NCI-H1694 (cell line): ENCODE measurements at places on chromosomes 7 and 10.

DNA sequence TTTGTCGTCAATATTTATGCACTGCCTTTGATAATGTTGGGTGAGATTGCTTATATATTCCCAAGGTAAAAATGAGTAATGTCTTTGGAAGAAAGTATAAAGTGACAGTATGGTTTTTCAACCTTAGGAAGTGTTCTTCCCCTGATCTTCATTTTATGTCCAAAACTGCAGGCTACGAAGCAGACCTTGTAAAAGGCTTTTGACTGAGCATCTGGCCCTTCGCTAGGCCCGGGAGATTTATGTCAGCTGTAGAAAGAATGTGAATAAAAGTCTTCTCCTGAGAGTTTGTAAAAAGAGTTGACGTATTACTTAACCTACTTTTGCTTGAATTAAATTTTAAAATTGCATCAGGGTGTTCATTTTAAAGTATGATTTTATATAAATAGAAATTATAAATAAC, 116.8 kb downstream of the CPED1 start:
- DNase-seq, result no peak

DNA sequence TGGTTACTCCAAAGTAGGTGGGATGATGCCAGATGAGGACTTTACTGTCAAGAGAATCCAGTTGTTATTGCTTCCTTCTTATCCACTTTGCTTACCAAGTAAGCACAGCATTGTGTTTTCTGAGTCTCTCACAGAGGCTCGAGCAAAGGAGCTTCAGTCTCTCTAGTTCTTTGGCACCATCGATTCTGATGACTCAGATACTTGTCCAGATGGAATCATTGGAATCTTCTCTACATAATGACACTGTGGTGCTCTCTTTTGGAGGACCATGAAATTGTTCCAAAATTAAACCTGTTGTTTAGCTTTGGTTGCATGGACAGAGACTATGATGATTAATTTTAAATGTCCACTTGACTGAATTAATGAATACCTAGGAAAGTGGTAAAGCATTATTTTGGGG, 132.6 kb downstream of the NXPH1 start:
- no peak for DNase-seq

- DNase-seq, result no peak
Measured at GRCh38 chr10:62992145-62992721, 140.9 kb upstream of the NRBF2 start.

- DNase-seq, result peak; percentile 42
Measured at GRCh38 chr10:117804470-117805011, 242.2 kb downstream of the RAB11FIP2 start.

DNA sequence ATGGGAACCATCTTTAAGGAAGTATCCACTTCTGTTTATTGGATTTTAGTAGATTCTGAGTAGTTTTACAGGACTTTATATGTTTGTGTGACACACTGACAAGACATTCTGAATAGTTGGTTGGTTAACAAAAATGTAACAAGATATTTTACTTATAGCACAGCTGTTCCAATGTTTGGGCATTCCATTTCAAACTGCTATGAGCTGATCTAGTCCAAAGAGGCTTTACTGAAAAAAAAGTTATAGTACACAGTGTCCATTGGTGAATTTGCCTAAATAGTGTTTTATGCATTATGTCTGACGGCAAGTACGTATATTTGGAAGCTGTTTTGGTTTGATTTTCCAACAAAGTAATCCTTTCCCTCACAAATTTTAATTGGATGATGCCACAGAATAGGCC, 99.1 kb downstream of the SAMD9 start:
- DNase-seq, result no peak

DNA sequence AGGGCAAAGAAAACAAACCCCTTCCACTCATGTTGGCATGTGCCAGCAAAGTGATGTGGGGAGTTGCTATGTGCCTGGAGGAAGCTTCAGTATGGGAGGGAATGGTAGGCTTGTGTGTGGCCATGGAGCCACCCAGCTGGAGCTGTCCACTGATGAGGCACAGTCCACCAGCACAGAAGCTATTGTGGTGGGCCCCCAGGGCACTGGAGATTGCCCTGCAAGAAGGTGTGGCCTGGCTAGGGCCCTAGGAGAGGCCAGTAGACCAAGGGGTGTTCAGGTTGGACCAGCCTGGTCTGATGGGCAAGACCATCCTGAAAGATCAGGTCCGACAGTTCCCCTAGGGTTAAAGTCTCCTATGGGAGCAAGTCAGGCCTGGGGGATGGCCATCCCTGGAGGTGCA, 22.1 kb upstream of the KEL start:
- DNase-seq, result no peak

DNA sequence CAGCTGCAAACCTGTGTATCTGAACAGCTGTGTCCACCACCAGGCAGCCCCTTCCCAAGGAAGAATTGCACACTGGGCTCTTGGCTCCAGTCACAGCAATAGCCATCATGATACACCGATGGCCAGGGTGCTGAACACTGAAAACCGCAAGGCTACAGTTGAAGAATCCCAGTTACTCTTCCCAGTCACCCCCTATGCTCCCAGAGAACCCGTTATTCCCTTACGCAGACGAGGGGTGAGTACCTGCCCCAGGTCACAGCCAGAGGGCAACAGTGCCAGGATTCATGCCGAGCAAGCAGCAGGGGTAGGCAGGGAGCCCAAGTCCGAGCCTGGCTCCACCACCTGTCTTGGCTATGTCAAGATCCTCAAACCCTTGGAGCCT, 57.8 kb downstream of the RASGEF1A start:
- no peak for DNase-seq

DNA sequence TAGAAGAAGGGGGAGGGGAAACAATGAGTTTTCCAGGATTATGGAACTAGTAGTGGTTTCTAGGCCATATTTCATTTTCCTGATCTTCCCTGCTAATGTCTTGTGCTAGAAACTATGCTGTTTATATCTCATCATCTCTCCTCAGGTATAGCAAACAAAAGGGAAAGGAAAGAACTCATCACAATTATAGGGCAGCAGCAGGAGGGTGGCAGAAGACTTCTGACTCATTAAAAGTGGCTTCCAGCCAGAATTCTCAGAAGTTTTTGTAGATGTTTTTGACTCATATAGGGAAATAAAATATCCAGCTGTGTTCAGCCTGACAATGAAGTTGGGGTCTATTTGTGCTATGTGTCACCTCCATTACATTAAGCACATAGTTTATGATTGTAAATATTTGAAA, 6.5 kb downstream of the AHR start:
- no peak for DNase-seq

DNA sequence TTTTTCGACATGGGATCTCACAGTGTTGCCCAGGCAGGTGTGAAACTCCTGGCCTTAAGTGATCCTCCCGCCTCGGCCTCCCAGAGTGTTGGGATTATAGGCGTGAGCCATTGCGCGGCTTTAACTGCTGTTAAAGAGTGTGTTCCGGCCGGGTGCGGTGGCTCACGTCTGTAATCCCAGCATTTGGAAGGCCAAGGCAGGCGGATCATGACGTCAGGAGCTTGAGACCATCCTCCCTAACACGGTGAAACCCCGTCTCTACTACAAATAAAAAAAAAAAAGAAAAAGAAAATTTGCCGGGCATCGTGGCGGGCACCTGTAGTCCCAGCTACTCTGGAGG, 1.1 kb downstream of the RABGEF1 start:
- no peak for DNase-seq

DNA sequence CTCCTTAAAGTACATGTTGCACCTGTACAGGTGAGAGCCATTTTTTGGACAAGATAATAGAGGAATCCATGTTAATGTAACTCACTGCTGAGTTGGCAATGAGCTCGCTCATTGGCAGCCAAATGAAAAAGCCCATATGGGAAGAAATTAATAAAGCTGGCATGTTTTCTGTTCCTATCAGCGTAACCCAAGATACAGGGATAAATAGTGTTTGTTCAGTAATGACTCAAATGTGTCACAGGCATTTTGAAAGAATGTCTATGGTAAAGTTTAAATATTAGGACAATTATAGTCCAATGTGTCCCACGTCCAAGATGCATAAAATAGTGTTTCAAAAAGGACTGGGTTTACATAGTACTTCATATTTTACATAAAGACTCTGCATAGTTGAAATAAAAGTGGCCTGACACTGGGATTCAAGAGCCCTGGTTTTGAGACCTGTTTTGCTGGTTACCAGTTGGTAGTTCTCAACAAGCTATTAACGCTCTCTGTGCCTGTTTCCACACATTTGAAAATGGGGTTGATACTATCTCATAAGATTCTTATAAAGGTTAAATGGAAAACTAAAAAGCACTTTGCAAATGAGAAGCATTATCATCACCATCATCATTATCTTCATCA, 49.1 kb downstream of the MTURN start:
- DNase-seq, result peak; percentile 79

- no peak for DNase-seq
Measured at GRCh38 chr10:110286841-110287240, 17.9 kb downstream of the SMNDC1 start.

DNA sequence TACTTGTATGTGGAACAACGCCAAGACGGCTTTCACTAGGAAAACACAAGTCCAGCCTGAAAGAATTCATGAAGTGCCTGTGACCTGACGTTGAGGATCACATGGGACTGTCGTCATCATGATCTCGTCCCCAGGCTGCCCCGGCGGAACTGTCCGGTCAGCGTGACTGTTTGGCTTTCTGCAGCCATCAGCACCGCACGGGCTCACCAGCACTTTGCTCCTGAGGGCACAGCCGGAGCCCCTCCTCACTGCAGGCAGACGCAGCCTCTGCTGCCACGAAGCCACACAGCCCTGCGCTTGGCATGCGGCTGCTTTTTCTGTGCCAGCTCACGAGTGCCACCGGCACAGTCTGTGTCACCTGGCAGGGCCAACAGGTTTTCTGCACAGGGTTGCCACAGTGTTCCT, 9.4 kb upstream of the GET4 start:
- DNase-seq, result peak; percentile 57

DNA sequence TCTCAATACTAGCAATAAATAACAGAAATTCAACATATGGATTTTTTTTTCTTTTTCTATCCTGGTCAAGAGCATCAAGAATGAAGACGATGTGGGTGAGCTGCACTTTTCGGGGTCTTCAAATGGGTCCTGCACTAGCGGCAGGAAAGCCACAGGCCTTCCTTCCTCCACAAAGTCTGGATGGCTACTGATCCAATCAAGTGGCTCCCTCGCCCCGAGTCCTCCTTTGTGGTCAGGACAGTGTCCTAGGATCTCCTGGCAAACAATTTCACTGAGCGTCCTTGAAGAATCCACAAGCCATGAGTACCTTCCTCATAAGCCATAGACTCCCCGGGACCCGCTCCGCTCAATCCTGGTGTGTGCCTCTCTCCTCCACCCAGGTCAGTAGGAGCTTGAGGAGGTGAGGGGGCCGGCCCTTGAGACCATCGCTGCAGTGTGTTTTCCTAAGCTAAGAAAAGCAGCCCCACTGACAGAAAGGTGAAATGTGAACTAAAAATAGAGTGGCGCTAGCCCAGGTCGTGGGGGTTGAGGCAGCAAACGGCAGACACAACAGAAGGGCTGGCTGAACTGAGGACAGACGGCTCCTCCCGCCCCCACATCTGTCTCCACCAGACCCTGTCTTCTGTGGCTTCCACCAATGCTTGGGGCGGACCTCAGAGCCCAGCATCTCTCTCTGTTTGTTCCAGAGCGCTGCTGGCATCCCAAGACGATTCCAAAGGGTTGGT, 202.3 kb downstream of the HERPUD2 start:
- no peak for DNase-seq

DNA sequence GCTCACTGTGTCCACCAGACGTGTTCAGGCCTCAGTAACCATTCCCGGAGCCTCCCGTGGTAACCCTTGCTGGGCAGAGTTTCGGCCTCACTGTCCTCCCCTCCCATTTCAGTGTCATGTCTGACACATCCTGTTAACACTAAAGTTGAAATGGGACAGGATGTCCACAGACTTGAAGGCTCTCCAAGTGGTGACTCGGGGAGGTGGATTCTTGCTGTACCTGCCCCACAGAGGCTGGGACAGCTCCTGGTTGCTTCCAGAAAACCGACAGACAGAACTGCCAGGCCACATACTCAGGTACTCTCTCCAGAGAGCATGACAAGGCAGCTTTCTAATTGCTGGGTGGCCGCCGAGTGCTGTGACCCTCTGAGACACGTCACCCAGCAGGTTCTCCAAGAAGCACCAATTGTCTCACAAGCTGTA, 17.9 kb upstream of the CYTH3 start:
- no peak for DNase-seq

GRCh38 chr10:34171957-34172527, 643.1 kb downstream of the PARD3 start:
- no peak for DNase-seq

DNA sequence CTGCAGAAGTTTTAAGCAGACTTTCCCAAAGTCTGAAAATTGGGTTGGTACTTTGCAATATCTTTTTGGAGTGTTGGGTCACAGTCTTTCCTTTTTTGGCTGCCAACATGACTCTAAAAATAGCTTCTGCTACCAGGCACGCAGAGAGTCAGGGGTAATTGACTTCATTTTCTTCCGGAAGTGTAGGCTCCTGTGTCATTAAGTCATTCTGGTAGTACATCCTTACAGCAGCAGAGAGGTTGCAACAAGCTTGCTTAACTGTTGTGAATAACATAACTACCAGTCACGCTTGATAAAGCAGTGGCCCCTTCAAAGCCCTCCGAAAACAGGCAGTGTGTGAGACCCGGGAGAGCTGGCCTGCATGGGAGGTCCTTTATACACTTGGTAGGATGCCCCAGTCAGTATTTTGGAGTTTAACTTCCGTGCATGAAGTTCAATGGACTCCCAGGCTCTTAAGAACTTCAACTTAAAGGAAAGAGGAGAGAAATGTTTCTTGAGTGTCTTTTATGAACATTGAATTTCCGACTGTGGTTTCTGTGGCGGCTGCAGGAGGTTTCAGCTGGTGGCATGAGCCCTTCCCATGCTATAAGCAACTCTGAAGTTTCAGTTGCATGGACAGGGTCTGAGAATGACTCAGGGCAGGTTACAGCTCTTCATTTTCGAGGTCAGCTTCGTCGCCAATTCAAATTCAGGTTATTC, 310.7 kb downstream of the GALNT17 start:
- no peak for DNase-seq
